ENCODE measurements at places on chromosomes 1 and 21. TPM values are rescaled to one million over a fixed set of nuclear protein-coding genes. Genes with fewer than 3 reads are reported as not detected.

PLEKHO1 gene
- total RNA-seq, result 64.9 TPM

NPL gene
- 11.1 TPM for total RNA-seq

TMEM61 gene
- total RNA-seq, result not detected

C1orf105 gene
- total RNA-seq, result 0.86 TPM

RGL1 gene
- 6.2 TPM for total RNA-seq

CITED4 gene
- total RNA-seq, result 42.8 TPM

PAQR6 gene
- 3.5 TPM for total RNA-seq

LRRC39 gene
- 1.0 TPM for total RNA-seq

TDRD5 gene
- total RNA-seq, result not detected

PRELP gene
- not detected for total RNA-seq

C1orf141 gene
- not detected for total RNA-seq

GOLT1A gene
- not detected for total RNA-seq

MIXL1 gene
- not detected for total RNA-seq

TMPRSS15 gene
- total RNA-seq, result not detected

SLC22A15 gene
- not detected for total RNA-seq

TTC39A gene
- total RNA-seq, result not detected

MYBPH gene
- not detected for total RNA-seq

PROK1 gene
- total RNA-seq, result not detected

TMCC2 gene
- 2.6 TPM for total RNA-seq

NFIA gene
- total RNA-seq, result 8.6 TPM

Data from naive thymus-derived CD4-positive, alpha-beta T cell (primary cell).